ENCODE measurements at places on chromosomes 1 and 21. TPM values are rescaled to one million over a fixed set of nuclear protein-coding genes. Genes with fewer than 3 reads are reported as not detected.
A peak's percentile ranks its signal among the peaks of the same experiment; 100 is the strongest.

The SASS6 gene
- 2.9 TPM for total RNA-seq

- no peak for DNase-seq
Measured at GRCh38 chr1:52139817-52140540, 1.9 kb upstream of the ZFYVE9 start.

- DNase-seq: peak; percentile 47
Measured at GRCh38 chr1:177181631-177182291, 11.0 kb downstream of the BRINP2 start.

GRCh38 chr1:110522560-110522959, 3.6 kb upstream of the KCNA10 start:
- DNase-seq: no peak

- DNase-seq: no peak
Measured at GRCh38 chr1:183124259-183124658, 61.8 kb upstream of the LAMC2 start.

- peak; percentile 48 for DNase-seq
Measured at GRCh38 chr1:29256979-29257804, 20.9 kb downstream of the PTPRU start.

GRCh38 chr1:31436596-31437432, 23.8 kb downstream of the SERINC2 start:
- no peak for DNase-seq

DNA sequence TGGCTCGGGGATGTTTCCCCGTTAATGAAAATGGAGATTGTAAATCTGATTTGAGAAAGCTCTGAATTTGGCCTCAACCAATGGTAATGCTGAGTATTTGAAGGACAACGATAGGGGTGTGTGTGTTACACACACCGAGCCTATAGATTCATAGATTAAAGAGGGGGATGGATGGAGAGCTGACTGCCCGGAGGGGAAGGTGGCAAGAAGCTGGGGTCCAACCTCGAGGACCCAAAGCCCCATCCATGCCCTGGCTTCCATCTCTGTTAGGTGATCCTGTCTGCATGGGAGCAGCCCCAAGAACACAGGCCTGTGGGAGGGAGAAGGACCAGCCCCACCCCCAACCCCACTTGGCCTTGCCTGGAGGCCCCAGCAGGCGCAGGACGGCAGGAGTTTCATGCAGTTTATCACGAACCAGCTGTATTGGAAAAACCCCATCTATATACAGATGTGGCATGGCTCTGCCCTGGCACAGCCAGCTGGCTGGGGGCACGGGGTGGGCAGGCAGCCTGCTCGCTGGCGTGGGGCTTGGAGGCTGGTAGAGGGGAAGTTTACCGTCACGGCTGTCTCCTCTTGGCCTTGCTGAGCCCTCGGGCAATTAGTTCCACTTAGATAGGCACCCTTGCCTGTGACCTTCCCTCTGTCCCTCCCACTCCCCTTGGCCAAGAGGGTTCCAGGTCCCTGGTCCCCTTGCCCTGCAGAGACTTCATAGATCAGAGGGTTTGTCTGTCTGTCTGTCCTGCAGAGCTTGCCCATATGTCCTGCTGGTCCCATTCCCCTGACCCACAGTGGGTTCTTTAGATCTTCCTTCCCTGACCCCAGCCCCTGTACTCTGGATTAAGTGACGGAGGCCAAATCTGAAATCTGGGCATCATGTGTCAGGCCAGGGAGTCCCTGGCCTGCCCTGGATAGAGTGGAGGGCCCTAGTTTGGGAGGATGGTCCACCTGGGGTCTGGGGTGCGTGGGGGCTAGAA, 3.0 kb downstream of the HSPB7 start:
- no peak for DNase-seq

- DNase-seq: no peak
Measured at GRCh38 chr21:22063140-22063539, 1064.9 kb downstream of the NCAM2 start.
